ENCODE measurements at places on chromosomes 3 and 15. TPM values are rescaled to one million over a fixed set of nuclear protein-coding genes. Genes with fewer than 3 reads are reported as not detected.

Gene CPNE4
- polyA plus RNA-seq = 0.34 TPM

Gene LEKR1
- polyA plus RNA-seq = 3.8 TPM

Gene GMPPB
- 20.7 TPM for polyA plus RNA-seq

Gene LCMT2
- 11.5 TPM for polyA plus RNA-seq

Gene TTC21A
- 21.4 TPM for polyA plus RNA-seq

Gene RAB7A
- polyA plus RNA-seq = 231 TPM

Data from renal pelvis (tissue), 12 donors.